ENCODE measurements at places on chromosomes 11 and 22. TPM values are rescaled to one million over a fixed set of nuclear protein-coding genes. Genes with fewer than 3 reads are reported as not detected.

The GVQW3 gene
- 1.4 TPM for total RNA-seq

The ISX gene
- total RNA-seq: not detected

The BRSK2 gene
- total RNA-seq: 6.3 TPM

The OR8D2 gene
- total RNA-seq: not detected

The SLC22A12 gene
- not detected for total RNA-seq

The TTC38 gene
- total RNA-seq: 12.1 TPM

The CASP1 gene
- 0.57 TPM for total RNA-seq

The RASD2 gene
- total RNA-seq: 0.67 TPM

The CALCB gene
- 0.20 TPM for total RNA-seq

The OR5P2 gene
- not detected for total RNA-seq

The OTOG gene
- total RNA-seq: not detected

The CARD18 gene
- not detected for total RNA-seq

The OR9G4 gene
- total RNA-seq: not detected

The C11orf42 gene
- not detected for total RNA-seq

The CBLIF gene
- not detected for total RNA-seq

The CCDC89 gene
- not detected for total RNA-seq

The BARX2 gene
- total RNA-seq: not detected

The TRIM49 gene
- total RNA-seq: not detected

The MS4A6E gene
- total RNA-seq: not detected

The GRM5 gene
- total RNA-seq: not detected

The GRIA4 gene
- not detected for total RNA-seq

The BEST1 gene
- 2.6 TPM for total RNA-seq

The PHF21A gene
- 11.5 TPM for total RNA-seq

The CARNS1 gene
- 0.08 TPM for total RNA-seq

The DRD2 gene
- total RNA-seq: not detected

The CRYBB2 gene
- total RNA-seq: not detected

The ARHGAP32 gene
- 4.5 TPM for total RNA-seq

The SSTR3 gene
- total RNA-seq: not detected

The OR8A1 gene
- not detected for total RNA-seq

The OR52I1 gene
- not detected for total RNA-seq

The PGR gene
- total RNA-seq: not detected

The C2CD3 gene
- 16.9 TPM for total RNA-seq

The ANO1 gene
- 2.1 TPM for total RNA-seq

The ETS1 gene
- 32.3 TPM for total RNA-seq

The STK33 gene
- total RNA-seq: 4.2 TPM

The GRAMD1B gene
- total RNA-seq: 22.3 TPM

The TMEM191C gene
- 1.4 TPM for total RNA-seq

The RIC3 gene
- total RNA-seq: 2.1 TPM

The GALNT18 gene
- total RNA-seq: 23.6 TPM

The MADD gene
- 21.6 TPM for total RNA-seq

The MFRP gene
- not detected for total RNA-seq

The TTC17 gene
- total RNA-seq: 28.3 TPM

The MS4A4E gene
- not detected for total RNA-seq

The ZNF280A gene
- total RNA-seq: 3.4 TPM

The CCDC188 gene
- total RNA-seq: not detected

The ZNF280B gene
- total RNA-seq: 1.4 TPM

The DDTL gene
- 1.9 TPM for total RNA-seq

The CRYBB3 gene
- total RNA-seq: not detected

The OR52E2 gene
- not detected for total RNA-seq

The MMP12 gene
- not detected for total RNA-seq

The UPB1 gene
- total RNA-seq: not detected

The GGT1 gene
- total RNA-seq: 105 TPM

The C11orf97 gene
- not detected for total RNA-seq

The MUC5AC gene
- total RNA-seq: 1.4 TPM

The TMPRSS5 gene
- total RNA-seq: 0.13 TPM
